Hippocampal formation (tissue), 2 donors: ENCODE measurements at places on chromosomes 2 and 18.

GRCh38 chr2:26298286-26298637 lies 47.7 kb upstream of the SELENOI start:
- no peak for DNase-seq

DNA sequence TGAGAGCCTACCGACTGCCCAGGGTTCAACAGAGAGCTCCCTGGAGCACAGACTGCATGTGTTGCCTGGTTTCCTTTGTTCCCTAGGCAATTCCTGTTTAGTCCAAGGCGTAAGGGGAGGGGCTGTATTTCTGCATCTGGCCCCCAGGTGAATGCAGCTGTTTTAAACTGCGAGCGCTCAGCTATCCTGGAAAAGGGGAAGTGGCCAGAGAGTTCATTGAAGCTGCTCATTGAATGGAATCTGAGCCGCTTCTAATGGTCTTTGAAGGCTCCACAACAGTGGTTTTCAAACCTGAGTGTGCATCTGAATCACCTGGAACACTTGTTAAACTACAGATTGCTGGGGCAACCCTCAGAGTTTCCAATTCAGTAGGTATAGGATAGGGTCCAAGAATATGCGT lies 18.1 kb downstream of the MAPK4 start:
- no peak for DNase-seq

DNA sequence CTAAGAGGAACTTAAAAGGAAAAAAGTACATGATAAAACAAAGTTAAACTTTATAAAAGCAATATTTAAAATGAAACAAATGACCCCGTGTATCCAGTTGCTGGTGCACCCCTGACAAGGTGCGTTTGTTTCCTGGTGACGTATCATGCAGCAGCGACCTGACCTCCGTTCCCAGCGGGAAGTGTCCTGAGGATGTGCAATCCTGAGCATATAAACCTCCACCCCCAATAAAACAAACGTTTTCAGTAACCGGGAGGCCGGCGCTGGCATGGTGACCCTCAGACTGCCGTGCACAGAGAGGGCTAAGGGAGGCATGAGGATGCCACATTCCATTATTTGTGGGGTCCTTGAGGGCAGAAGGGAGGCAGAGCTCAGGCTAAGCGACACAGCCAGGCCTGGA lies 14.8 kb downstream of the SLC66A2 start:
- no peak for DNase-seq

DNA sequence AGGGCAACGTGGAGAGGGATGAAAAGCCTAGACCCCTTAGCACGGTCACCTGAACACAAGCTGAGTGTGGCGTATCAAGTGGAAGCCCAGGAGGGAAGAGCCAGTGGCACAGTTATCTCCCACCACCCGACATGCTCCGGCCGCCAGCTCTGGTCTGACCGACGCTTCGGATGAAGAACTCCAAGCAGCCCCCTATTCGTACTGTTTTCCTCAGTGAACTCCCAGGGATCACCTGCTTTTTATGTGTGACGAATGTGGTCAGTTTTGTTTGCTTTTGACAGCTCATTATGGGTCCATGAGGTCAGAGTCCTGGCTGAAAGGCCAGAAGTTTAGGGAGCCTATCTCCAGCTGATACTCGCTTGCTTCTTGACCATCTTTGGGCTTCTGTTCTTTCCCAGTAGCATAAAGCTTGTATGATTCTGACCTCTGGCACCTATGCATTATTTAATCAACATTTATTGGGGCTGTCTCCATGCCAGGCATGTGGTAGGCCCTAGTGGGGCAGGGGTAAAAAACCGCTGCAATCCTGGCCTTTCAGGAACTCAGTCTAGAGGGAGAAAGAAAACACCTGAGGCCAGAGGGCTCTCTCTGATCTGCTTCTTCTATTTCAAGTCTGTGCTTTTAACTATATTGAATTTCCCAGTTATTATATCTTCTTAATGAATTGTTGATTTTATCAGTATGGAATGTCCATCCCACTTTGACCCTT lies 33.0 kb upstream of the MRPL33 start:
- no peak for DNase-seq

DNA sequence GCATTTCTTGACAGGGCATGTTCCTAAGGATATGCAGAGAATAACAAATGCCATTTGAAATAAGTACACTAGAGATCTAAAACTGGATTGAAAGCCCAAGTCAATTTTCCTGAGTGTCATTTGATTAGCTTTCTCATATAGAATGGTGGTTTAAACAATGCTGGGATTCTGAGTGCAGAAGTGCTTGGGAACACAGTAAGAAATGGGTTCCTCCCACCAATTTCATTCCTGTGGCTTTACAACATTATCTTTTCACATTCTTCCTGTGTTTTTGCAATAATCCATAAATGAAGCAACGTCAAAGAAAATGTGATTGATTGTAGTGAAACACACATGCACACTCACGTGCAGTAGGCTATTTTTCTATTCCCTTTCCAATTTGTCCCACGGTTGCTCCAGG lies 1858.4 kb upstream of the PIK3C3 start:
- DNase-seq = no peak

- no peak for DNase-seq
These were observed 537 bp downstream of the AGFG1 start for GRCh38 chr2:227472265-227473121.

- DNase-seq = no peak
These were observed 148.6 kb downstream of the GALNT1 start for GRCh38 chr18:35729991-35730668.

DNA sequence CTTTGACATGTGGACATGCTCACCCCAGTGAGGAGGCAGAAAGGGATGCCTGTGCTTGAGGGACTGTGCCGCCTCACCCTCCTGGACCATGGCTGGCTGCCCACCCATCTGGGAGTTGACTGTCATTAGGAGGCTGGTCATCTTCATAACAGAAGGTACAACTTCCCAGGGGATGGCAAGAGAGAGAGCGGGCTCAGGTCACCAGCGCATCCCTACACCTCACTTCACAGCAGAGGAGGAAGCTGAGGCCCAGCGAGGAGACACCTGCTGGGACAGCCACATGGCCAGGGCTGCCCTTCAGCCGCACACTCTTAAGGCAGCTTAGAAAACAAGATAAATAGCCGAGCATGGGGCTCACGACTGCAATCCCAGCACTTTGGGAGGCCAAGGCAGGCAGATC lies 59.4 kb downstream of the ADCY3 start:
- DNase-seq = no peak

GRCh38 chr2:144500563-144500962 lies 19.4 kb downstream of the ZEB2 start:
- DNase-seq = no peak

GRCh38 chr18:3875961-3876360 lies 426.0 kb downstream of the TGIF1 start:
- DNase-seq = no peak

GRCh38 chr2:109117780-109118179 lies 11.2 kb upstream of the SH3RF3 start:
- DNase-seq = no peak

DNA sequence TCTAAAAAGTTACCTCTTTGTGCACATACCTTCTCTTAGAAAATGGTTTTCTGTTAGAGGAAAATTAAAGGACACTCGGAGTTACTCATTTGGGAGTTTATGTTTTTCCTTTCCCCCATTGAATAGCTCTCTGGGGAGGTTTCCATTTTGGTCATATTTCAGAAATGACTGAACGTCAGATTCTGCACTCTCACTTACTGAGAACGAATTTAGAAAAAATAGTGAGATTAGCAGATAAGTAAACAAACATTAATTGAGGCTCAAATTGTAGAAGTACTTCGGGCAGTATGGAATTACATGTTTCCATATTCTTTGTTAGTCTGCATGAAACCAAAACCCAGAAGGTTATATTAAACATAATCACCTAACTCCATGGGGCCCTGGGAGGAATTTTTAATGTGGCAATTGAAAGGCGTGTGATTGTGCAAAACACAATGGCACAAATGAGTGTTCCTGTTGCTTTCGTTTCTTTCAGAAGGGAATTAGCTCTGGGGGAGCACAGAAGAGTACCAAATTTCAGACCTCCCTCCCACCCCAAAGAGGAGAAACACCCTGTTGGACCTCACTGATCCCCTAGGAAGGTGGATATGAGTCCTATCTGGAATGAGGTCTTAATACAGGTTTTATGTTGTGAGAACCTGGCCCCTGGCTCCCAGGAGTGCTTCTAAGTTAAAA lies 212.3 kb downstream of the BCL2 start:
- DNase-seq = no peak

DNA sequence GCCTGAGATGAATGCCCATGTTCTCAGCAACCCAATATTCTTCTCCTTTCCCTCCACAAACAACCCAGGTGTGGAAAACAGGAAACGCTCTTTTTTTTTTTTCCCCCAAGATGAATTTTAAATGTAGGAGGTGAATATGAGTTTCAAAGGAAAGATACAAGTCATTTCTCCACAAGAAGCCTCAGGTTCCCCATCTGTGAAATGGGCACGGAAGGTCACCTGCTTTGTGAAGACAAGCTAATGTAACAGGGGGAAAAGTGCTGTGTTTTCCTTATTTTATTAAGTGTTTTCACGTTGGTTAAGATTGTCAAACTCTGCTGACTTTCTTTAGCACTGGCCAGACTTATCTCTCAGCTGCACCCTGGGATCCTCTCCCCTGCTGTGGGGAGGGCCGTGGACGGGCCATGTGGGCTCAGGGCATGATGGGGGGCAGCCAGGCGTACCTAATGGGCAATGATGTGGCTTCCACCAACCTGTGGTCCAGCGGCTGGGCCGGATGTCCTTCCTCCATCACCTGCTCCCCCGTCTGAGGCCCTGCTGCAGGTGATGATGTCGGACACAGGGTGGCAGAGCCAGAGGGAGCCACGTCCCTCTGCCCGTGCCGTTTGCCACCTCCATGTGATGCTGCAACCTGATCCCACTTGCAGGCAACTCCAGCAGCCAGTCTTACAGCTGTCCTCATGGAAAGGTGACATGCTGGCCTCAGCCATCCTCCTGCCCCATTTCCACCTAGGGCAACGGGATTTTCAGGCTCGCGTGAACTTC lies 130.0 kb upstream of the PXDN start:
- no peak for DNase-seq

GRCh38 chr2:222813177-222813843 lies 47.5 kb upstream of the ACSL3 start:
- DNase-seq = peak; percentile 21

GRCh38 chr2:3664925-3665324 lies 6.9 kb downstream of the ALLC start:
- no peak for DNase-seq

DNA sequence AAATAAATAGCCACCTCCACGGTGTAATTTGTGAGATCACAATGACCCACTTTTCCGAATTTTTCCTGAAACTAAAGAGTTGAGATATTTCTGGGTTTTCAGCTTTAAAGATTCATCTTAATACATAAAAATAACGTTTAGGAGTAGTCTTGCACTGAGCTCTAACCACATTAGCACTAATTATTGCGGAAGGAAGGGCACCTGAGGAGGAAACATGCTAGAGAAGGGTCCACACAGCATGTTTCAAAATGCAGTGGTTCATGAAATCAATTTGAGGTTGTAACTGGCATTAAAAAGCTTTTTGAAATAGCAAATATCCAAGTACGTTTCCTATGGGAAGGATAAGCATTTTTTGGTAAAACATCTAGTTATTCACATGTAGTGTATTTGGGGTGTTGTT lies 8.4 kb downstream of the INPP4A start:
- no peak for DNase-seq

GRCh38 chr2:42835577-42836371 lies 43.4 kb upstream of the HAAO start:
- DNase-seq = no peak

GRCh38 chr18:31702449-31702848 lies 18.1 kb upstream of the B4GALT6 start:
- no peak for DNase-seq
